ENCODE measurements at places on chromosomes 2 and 18.

- DNase-seq, result peak; percentile 56
Measured at GRCh38 chr2:25276569-25277465, 64.9 kb downstream of the DNMT3A start.

GRCh38 chr2:56335101-56335500, 151.3 kb downstream of the CCDC85A start:
- DNase-seq, result no peak

- peak; percentile 40 for DNase-seq
Measured at GRCh38 chr2:106095478-106096298, 98.4 kb downstream of the UXS1 start.

GRCh38 chr2:138474100-138474825, 27.3 kb upstream of the SPOPL start:
- DNase-seq, result no peak

GRCh38 chr2:71358931-71359671, 27.5 kb downstream of the ZNF638 start:
- no peak for DNase-seq

GRCh38 chr18:58902961-58903360, 38.3 kb downstream of the ZNF532 start:
- no peak for DNase-seq

GRCh38 chr2:33323957-33324356, 152.5 kb upstream of the RASGRP3 start:
- no peak for DNase-seq

- DNase-seq, result no peak
Measured at GRCh38 chr2:86185517-86186212, 9.6 kb downstream of the IMMT start.

GRCh38 chr2:233422050-233422639, 67.9 kb downstream of the DGKD start:
- peak; percentile 19 for DNase-seq

DNA sequence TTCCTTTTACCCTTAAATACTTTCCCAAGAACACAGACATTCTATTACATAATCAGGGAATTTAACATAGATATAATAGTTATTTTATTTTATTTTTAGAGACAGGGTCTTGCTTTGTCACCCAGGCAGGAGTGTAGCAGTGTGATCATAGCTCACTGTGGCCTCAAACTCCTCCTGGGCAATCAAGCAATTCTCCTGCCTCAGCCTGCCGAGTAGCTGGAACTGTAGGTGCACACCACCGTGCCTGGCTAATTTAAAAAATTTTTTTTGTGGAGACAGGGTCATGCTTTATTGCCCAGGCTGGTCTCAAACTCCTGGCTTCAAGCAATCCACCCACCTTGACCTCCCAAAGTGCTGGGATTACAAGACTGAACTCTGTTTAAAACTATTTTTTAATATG, 45.6 kb downstream of the SLC4A1AP start:
- DNase-seq, result no peak

GRCh38 chr2:236855866-236856847, 229.5 kb upstream of the COPS8 start:
- no peak for DNase-seq

DNA sequence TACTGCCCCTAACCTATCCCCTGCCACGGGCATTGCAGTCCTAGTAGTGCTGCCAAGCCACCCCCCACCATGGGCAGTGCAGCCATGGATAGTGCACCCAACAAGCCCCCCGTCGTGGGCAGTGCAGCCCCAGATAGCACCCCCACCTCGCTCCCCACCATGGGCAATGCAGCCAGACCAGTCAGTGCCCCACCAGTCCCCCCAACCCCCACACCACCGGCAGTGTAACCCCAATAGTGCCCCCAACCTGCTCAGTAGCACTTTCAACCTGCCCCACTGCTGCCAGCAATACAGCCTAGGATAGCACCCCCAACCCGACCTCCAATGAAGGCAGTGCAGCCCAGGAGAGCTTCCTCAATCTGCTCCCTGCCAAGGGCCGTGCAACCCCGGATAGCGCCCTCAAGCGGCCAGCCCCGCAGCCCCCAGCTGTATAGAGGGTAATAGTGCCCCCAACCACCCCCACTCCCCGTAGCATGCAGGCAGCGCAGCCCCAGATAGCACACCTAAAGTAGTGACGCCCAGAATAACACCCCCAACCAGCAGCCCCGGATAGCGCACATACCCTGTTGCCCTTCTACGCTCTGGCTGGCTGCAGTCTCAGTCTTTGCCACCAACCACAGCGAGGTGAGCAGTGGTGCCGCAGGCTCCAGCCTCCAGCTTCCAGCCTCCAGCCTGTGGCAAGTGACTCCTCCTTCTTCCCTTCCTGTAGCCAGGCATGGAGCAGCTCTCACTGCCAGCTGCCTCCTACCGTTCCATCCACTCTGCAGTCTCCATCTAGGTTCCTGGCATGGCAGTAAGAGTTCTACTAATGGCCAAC, 45.4 kb upstream of the ANKRD62 start:
- DNase-seq, result no peak

- no peak for DNase-seq
Measured at GRCh38 chr18:56637176-56637575, 1.2 kb downstream of the TXNL1 start.

GRCh38 chr2:106108351-106108750, 85.8 kb downstream of the UXS1 start:
- DNase-seq, result no peak

GRCh38 chr2:23456881-23457760, 72.1 kb downstream of the KLHL29 start:
- DNase-seq, result no peak

DNA sequence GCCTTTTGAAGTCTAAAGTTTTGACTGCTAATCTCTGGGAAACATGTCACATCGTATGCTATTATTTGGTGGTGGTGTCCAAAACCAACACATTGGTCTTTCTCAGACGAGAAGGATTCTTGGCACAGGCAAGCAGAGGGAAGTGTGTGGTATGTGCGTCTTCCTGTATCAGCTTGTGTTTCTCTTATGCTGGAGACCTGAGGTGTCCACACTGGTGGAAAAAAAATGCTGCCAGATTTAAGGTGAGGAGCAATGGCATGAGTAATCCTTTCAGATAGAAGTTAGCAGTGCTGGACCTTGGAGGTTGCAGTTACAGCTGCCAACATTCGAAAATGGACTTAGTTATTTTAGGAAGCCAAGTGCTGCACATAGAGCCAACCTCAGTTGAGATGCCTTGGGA, 11.7 kb upstream of the FHL2 start:
- DNase-seq, result no peak

DNA sequence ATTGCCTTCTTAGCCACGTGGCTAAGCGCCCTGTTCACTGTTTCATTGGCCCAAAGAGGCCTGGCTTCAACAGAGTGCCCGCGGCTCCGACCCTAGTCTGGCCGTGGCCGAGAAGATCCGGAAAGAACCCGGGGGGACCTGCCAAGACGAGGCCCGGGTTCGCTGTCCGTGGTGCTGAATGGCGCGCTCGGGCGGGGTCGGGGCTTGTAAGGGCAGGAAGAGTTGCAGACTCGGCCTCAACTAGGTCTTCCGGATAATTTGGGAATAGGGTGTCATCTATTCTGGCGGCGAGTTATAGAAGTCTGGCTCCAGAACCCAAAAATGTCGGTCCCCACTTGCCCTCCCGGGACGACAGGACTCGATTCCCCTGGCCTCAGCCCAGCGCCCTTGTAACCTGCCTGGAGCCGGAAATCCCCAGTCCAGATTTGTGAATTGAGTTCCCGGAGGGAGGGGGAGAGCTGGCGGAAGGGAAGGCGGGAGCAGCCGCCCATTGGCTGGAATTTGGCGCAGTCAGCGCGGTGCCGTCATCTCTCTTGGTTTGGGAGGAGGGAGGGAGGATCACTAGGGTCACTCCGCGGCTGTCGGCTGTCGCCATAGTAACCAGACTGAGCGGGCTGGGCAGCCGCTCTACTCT, 3.5 kb downstream of the CDK5R2 start:
- no peak for DNase-seq

GRCh38 chr2:8806885-8807704, 30.3 kb downstream of the KIDINS220 start:
- no peak for DNase-seq

GRCh38 chr2:27754138-27754588, 17.4 kb upstream of the MRPL33 start:
- DNase-seq, result peak; percentile 35

DNA sequence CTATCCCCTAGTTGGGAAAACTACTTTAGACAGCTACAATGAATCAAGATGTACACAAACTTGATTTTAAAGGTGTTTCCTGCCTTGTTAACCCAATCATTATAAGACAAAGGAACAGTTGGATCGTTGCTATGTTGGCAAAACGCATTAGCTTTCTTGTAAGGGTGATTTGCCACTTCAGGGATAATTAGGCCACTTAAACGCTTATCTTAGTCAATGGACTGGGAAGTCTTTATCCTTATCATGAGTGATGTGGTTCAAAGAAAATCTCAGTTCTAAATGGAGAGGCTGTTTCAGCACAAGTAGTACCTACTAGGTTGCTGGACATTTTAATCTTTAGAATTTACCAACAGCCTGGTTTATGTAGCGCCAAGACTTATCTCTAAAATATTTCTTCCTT, 406.1 kb upstream of the MEX3C start:
- no peak for DNase-seq

- no peak for DNase-seq
Measured at GRCh38 chr2:120546048-120546864, 189.4 kb upstream of the GLI2 start.

- no peak for DNase-seq
Measured at GRCh38 chr2:173150963-173151362, 75.3 kb downstream of the MAP3K20 start.

GRCh38 chr2:20219763-20220380, 5.1 kb downstream of the SDC1 start:
- no peak for DNase-seq

- no peak for DNase-seq
Measured at GRCh38 chr18:58113337-58113736, 69.3 kb downstream of the NEDD4L start.

DNA sequence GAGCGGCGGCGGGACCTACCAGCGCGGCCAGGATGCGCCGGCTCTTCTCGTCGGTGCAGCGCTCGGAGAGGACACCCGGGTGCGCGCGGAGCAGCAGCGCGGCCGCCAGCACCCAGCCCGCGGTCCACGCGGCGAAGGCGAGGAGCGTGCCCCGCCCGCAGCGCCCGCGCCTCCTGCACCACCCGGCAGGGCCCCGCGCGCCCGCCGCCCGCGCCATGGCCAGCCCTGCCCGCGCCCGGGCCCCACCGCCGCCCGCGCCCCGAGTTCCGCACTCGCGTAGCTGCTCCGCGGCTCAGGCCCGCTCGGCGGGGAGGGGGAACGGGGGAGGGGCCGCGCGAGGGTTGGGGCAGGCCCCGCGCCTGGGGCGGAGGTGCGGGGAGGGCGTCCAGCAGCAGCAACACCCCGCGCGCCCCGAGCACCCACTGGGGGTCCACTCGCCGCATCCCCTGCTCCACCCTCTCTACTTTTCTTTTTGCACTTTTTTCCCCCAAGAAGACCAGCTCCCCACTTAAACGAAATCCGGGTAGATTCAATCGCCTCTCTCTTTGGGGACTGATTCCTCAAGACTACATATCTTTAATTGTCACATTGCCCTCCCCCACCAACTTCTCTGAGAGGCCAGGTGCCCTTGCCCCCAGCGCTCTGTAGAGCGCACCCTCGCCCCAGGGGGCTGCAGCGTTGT, at the start of gene DIPK1C:
DIPK1C (minus strand) TSS at position 266 of the 682 bp plus-strand sequence; CDS start at position 217, 49 bp downstream.
- no peak for DNase-seq

DNA sequence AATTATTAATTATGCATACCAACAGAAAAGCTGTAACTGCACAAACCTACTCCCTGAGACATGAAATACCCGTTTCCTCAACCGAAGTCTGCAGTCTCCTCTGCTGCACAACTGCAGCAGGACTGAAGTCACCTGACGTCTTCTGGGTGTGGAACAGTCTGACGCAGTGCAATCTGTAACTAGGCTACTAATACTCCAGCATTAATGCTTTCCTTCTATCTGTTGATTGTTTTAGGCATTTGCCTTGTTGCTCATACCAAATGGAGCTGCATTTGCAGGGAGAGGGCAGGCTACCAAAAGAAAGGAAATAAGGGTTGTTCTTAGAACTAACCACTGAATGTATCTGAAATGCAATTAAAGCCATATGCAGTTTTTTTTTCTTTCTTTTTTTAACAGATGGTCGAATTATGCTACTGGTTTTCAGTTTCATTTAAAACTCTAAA, 40.1 kb downstream of the RTN4 start:
- peak; percentile 22 for DNase-seq

Data from activated CD8-positive, alpha-beta memory T cell treated with anti-CD3 and anti-CD28 coated beads for 4 hours (primary cell).